KBM-7 (cell line): ENCODE measurements at places on chromosomes 7 and 10.
A peak's percentile ranks its signal among the peaks of the same experiment; 100 is the strongest.

DNA sequence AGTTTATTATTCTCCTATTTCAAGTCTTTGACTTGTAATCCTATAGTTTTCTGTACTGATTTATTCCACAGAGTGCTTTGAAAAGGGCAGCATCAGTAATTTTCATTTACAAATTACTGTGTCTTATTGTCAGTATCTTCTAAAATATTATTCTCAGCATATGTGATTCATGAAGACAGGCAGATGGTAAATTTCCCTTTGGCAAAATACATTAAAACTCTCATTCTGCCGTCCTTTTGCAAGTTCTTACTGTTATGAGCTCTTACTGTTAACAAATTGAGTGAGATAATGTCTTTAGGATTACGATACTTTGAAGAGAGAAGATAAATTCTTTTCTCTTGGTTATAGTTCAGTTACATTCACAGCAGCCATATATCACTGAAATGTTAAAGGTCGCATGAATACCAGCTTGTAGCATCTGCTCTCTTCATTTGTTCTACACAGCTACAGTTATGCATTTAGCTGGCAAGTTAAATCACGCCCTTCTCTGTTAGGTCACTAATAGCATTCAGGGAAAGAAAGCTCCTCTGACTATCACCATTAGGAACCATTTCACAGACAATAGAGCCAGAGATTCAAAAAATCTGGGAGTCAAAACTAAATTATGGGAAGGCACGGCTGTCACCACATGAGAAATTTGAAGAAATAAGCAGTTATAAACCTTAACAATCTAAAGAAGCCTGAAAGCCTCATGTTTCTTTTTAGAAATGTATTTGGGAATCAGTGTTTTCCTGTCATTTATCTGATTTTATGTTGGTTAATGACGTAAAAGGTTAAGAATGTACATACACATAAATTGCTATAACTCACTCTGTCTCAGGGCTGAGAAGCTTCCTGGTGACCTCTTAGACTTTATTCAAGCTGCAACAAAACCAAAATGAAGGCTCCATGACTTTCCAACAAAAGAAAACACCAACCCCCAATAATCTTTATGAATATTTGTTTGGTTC lies 109.6 kb upstream of the SP4 start:
- no peak for DNase-seq

DNA sequence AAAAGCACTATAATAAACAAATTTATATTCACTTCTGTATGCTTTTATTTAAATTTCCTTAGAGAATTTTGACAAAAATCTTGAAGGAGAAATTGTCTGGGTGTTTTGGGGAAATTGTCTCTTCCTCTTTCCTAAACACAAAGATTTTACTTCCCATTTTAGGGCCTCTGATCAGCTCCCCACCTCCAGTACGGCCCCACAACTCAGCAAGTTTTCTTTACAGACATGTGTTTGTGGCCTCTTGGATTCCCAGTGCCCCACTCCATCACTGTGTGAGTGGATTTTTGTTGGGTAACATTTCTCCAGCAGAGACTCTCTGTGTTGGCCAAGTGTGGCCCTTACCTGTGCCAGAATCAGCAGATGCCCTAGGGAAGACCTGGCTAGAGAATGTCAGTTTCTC lies 182.8 kb upstream of the CDC14C start:
- no peak for DNase-seq

- no peak for DNase-seq
Measured at GRCh38 chr7:30209951-30210350, 74.4 kb upstream of the ZNRF2 start.

- DNase-seq: no peak
Measured at GRCh38 chr10:45064998-45065397, 64.3 kb downstream of the ZNF22 start.

GRCh38 chr7:17940951-17941431 lies 697 bp upstream of the SNX13 start:
- DNase-seq: no peak

GRCh38 chr7:140592964-140593671 lies 47.5 kb downstream of the DENND2A start:
- DNase-seq: no peak

- DNase-seq: no peak
Measured at GRCh38 chr10:78706726-78707540, 361.8 kb upstream of the ZMIZ1 start.

DNA sequence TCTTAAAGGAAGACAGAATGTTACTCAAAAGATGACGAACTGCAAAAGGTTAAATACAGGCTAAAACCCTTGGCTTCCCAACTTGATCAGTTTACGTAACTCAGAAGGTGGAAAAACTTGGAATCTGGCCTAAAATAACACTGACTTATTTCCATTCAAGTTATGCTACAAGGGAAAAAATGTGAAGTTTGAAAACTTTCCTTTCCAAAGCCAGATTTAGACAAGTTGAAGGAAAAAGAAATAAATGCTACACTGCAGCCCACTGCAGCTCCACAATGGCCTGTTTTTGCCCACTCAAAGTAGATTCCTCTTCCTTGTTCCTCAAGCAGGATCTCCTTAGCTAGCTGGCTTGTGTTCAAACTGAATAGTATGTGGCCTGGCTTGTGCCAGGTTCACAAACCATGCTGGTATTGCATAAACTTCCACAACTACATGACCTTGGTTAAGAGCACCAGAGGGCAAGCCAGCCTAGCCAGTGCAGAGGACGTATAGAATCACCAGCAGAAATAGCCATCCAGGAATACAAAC lies 166.2 kb downstream of the CPEB3 start:
- no peak for DNase-seq

- DNase-seq: peak; percentile 28
Measured at GRCh38 chr10:119706521-119707278, 19.1 kb upstream of the INPP5F start.

- no peak for DNase-seq
Measured at GRCh38 chr10:76268954-76269353, 837.5 kb downstream of the LRMDA start.

DNA sequence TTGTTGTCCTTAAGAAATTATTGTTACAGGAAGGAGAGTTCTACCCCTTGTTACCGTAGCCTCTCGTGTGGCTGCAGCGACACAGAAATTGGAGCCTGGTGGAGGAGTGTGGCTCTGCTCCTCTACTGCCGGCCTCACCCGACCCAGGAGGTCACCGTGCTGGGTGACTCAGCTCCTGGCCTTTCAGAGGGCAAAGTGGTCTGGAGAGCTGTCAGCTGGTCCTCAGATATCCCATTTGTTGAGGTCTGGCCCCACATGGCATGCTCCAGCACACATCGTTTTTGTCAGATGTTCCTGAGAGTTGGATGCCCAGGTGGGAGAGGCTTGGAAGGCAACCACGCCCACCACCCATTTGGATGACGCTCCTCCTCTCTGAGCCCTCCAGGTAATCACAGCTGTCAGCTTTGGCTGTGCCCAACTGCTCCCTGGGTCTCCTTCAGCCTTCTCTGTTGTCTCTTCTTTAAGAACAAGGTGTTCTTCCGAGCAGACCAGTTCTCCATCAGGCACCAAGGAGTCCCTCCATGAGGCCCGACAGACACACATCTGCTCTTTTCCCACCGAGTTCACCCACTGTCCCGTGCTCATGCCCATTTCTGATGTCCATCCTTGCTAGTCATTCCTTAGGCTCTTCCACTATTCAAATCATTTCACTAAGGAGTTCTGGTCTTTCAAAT lies 80.3 kb downstream of the RAMP3 start:
- DNase-seq: no peak

DNA sequence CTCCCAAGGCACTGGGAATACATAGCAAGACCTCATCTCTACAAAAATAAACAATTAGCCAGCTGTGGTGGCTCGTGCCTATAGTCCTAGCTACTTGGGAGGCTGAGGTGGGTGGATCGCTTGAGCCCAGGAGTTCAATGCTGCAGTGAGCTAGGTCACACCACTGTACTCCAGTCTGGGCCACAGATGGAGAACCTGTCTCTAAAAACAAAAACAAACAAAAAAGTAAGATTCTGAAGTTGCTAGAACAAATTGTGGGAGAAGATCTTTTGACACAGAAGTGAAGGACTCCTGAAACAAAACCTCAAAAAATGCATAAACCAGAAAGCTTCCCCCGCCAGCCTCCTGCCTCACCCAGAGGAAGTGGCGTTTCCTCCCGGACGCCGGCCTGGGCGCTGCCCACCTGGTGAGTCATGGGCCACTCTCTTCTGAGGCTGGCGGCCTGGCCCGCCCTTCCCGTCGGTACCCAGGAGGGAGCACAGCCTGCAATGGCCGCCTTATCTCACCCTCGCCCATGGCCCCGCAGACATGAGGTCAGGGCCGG lies 25.4 kb upstream of the ELN start:
- peak; percentile 60 for DNase-seq

DNA sequence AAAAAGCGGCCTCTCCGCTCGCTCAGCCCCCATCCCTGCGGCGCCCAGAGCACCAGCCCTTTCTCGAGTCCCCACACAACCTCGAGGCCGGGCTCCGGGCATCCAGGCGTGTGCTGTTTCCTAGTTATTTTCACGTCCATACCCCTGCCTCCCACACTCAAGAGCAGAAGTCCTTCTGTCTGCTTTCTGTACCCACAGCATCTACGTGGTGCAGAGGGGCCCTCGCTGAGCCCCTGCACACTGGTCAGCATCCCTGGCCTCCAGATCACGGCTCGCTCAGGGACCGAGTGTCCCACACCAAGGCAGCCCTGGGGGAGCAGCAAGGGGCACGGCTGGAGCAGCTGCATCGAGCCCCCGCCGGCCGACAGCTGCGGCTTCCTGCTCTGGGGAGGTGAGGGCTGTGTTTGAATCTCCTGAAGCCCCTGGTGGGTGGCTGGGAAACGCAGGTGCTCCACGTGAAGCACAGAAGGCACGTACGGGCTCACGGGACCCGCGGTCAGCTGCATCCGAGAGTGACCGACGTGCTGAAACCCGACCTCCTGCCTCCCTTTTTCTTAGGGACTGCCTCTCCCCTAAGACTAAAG lies 333.1 kb downstream of the DNAJB6 start:
- DNase-seq: no peak

GRCh38 chr10:14624600-14624999 lies 150.1 kb downstream of the FAM107B start:
- DNase-seq: no peak

GRCh38 chr10:63666836-63667383 lies 145.7 kb downstream of the REEP3 start:
- no peak for DNase-seq

- DNase-seq: no peak
Measured at GRCh38 chr7:99780588-99780987, 3.4 kb downstream of the CYP3A4 start.

GRCh38 chr7:138245682-138246081 lies 169.4 kb downstream of the AKR1D1 start:
- DNase-seq: no peak

DNA sequence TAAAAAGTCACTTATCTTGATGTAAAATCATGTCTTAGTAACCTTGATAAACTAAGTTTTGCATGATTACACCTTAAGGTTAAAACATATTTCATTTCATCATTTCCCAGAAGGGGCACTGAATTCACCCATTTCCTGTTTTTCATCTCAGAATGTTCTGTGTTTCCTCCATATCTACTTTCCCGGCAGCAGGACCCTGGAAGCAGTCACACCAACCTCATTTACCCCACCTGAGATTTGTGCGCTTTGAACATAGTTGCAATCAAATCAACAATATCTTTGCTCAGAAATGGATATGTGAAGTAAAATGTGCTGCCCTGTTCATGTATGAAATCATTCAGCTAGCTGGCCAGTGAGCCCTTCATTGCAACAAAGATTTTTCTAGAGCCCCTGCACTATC lies 46.8 kb downstream of the IKZF1 start:
- no peak for DNase-seq

DNA sequence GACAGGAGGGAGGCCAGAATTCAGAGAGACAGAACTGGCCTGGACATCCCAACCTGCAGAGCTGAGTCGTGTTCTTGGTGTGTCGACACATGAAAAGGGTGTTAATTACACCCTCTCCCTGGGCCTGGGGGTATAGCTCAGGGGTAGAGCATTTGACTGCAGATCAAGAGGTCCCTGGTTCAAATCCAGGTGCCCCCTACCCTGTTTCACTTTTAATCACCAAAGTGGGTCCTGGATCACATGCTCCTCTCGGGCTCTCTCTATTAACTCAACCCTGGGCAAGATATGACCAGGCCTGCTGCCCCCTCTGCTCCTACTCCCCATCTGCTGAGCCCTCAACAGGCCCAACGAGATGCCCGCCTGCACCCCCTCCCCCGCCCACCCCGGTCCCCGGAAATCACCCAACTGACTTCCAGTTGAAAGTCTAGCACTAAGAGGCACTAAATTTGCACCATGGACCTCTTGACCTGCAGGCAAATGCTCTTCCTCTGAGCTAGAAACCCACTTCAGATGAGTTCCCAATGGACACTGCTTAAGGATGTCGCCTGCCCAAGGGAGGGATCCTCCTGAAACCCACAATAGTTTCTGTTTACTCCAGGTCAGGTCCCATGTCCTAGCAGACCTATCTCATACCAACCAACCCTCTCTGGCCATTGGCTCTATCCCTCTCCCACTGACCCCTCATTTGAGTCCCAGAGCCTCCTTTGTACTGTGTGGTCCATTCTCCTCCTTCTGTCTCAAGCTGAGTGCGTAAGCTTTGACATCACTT lies 137.6 kb downstream of the ZNF467 start:
- peak; percentile 10 for DNase-seq

DNA sequence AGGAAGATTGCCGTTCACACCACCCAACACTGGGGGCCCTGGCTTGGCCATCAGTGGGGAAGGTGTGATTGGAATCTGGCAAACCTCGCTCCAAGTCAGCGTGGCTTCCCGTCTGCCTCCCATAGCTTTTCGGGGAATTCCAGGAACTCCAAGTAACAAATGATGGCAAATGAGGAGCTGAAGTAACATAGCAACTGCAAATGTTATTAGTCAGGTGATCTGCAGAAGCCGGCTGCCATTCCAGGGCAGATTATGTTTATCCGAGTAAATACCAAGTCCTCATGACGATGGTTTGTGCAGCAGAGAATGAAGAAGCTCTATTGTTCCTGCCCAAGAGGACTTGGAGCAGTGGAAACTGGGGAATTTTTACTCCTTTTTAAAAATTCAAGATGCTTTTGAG lies 270.5 kb upstream of the PODXL start:
- DNase-seq: no peak

DNA sequence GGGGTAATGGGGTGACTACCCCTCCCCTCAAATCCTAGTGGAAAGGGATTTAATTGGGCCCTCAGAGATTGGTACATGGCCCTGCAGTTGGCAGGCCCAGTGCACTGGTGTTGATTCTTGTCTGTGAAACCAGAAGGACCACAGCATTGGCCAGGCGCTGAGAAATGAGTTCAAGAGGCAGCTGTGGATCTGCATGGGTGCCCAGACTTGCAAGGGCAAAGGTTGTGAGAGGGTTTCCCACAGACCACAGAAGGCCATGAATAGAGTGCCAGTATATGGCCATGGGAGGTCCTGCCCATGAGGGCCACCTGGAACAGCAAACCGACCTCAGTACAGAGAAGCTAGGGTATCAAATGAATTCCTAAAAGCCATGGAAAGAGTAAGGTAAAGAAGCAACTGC lies 32.9 kb downstream of the TMEM168 start:
- no peak for DNase-seq

DNA sequence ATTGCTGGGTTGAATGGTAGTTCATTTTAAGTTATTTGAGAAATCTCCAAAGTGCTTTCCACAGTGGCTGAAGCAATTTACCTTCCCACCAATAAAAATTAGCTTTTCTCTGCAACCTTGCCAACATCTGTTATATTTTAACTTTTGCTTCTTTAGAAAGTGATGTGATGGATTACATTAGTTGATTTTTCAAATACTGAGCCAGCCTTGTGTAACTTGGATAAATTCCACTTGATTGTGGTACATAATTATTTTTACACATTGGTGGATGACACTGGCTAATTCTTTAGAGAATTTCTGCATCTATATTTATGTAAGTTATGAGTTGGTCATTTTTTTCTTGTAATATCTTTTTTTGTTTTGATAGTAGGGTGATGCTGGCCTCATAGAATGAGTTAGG lies 634.1 kb downstream of the GALNT17 start:
- no peak for DNase-seq

- DNase-seq: no peak
Measured at GRCh38 chr7:64883113-64883905, 19.8 kb upstream of the ZNF273 start.
